ENCODE measurements at places on chromosomes 1 and 21.

DNA sequence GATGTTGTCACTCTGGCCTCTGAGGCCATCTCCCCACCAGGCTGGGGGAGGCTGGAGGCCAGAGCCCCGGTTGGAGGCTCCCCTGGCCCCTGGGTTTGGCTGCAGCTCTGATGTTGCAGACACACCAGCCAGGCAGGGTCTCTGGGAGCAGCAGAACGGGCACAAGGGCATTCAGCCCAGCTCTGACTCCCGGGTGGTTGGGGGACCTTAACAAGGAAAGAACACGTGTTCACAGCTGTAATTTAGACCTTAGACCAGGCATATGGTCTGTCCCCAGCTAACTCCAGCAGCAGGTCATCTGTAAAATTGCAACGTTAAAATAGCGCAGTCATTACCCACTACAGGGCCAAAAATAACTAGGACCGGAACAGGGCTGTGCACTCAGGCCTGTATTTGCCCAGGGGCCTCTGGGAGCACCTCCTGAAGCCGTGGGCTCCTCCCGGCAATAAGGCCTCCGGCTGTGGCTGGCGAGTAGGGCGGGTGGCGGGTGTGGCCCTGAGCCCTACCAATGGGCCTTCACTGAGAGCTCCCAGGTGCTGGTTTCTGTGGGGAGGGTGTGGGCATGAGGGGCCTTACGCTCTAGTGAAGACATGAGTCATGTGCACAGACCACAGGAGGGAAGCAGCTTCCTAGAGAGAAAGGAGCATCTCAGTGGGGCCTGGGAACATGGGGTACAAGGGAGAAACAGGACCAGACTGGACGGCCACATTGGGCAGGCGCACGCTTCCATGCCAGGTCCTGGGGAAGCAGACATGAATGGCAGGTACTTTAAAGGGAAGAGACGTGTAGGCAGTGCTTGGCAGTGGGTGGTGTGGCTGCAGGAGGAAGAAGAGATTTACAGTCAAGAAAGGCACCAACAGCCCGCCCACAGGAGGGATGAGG, 6.1 kb downstream of the LDLRAP1 start:
- DNase-seq = peak; percentile 84

GRCh38 chr1:19390166-19390850, 78.2 kb downstream of the SLC66A1 start:
- no peak for DNase-seq

- no peak for DNase-seq
Measured at GRCh38 chr21:21897275-21897883, 899.2 kb downstream of the NCAM2 start.

GRCh38 chr1:18057623-18058022, 50.0 kb upstream of the IGSF21 start:
- DNase-seq = no peak

DNA sequence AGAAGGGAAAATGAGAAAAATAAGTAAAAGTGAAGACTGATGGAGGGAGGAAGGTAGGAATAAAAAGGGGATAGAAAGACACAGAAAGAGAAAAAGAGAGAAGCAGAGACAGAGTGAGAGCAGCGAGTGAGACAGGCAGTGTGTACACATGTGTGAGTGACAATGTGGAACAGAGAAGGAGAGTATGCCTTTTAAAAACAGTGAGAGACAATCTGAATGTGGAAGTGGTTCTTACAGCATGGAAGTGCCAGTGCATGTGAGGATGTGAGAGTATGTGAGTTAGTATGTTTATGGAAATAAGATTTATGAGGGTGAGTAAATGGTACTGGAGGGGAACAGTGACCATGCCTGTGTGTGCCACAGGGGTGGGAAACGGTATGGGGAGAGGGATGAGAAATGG, 1.2 kb downstream of the NEGR1 start:
- no peak for DNase-seq

- DNase-seq = no peak
Measured at GRCh38 chr1:52904927-52905698, 16.4 kb downstream of the ECHDC2 start.
